ENCODE measurements at places on chromosomes 2 and 18.

GRCh38 chr2:235577404-235578330 is 83.8 kb downstream of the AGAP1 start:
- no peak for DNase-seq

- DNase-seq: no peak
These were observed 345.3 kb downstream of the TSN start for GRCh38 chr2:122100756-122101155.

GRCh38 chr2:126660971-126661370 is 5.0 kb downstream of the GYPC start:
- DNase-seq: no peak

DNA sequence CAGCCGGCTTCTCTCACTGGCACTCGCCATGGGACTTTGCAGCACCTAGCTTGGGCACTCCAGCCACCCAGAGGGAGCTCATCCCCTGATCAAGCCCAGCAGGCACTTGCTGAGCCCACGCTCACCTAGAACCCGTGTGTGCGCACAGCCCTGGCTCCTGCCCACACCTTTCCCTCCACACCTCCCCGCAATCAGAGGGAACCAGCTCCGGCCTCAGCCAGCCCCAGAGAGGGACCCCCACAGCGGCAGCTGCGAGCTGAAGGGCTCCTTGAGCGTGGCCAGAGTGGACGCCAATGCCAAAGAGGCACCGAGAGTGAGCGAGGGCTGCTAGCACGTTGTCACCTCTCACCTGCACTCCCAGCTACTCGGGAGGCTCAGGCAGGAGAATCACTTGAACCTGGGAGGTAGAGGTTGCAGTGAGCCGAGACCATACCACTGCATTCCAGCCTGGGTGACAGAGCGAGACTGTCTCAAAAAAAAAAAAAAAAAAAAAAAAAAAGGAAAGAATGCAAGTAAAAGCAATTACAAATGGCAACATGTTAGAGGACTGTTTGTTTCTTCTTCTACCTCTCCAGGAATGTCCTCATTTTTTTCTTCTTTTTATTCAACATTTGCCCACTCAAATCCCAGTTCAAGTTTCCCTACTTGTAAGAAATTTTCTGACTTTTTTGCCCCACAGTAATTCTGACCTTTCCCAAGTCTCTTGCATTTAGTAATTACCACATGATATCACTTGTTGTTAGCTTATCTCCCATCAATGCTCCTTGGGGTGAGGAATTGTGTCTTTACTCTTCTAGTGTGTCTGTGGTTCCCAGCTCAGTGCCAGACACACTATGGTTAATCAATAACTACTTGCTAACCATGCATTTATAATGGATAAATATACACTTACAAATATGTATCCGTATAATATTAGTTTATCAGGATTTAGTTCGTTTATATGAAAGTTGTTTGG is 40.6 kb upstream of the ST3GAL5 start:
- DNase-seq: peak; percentile 76

DNA sequence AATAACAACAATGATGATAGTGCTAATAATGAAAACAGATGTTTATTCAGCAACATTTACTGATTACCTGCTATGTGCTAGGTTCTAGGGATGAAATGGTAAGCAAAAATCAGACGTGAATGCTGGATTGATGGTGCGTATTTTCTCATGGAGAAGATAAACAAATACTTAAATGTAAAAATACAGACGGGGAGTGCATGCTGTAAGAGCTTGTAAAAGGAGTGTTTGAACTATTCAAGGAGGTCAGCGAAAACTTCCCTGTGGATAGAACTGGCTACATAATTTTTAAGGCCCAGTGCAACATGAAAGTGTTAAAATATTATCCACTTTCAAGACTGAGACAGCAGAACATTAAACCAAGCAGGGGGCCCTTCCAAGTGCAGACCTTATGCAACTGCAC is 22.1 kb downstream of the MTX2 start:
- no peak for DNase-seq

DNA sequence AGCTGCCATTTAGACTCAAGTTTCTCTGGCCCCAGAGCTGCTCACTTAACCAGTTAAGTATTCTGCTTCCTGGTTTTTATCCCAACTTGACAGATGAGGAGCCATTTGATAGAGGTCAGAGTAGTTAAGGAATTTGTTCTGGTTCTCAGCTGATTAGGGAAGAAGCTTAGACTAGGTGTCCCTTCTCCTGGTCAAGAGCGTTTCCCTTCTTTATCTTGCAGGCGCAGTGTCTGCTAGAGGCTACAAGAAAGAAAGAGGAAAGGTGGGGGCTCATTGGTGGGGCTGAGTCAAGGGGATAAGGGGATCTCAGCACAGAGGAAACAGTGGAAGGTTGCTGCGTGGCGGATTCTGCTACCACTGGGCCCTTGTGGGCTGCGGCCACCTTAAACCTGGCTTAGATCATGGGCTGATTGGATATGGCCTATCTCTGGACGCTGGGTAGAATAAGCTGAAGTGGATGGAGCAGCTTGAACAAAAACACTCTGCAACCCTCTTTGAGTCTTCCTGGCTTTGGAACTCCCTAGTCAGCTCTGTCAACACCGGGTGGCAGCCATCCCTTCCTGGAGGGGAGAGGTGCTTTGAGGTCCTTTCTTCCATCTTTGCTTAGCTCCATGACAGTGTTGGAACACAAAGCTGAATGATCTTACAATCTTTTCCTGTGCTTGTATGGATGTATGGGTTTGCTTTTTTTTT is 70.8 kb downstream of the QPCT start:
- DNase-seq: no peak

Measured in Caki2 (cell line).